ENCODE measurements at places on chromosomes 12 and 14. TPM values are rescaled to one million over a fixed set of nuclear protein-coding genes. Genes with fewer than 3 reads are reported as not detected.

DNA sequence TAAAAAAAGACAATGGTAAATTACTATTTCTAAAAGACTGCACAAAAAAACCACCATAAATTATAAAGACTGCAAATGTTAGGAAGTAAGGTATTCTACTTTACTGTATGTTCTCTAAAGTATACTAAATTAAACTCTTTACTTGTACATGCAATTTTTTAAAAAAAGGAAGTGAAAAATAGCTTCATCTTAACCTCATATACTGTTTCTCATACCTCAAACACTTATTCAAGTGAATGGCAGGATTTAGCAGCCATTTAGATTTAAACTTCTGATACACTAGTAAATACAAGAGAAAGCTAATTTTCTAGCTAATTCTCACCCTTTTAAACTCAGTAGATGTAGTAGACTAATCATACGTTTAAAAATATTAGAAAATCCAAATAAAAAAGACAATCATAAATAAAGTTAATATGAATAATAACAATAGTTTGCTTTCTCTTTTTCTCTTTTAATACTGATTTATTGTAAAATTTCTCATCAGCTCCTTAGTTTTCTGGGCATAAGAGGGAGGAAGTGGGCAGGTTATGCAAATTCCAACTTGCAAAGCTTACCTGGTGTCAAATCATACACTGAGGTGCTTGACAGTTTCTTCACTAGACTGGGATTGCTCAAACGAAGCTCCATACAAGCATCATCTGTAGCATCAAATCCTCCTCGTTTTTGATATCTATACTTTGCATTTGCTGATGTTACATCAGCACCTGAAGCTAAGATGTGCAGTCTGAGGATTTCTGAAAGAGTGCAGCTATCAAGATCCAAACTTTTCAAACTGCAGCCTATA lies 71.0 kb upstream of the CFL2 start:
- DNase-seq: no peak

GRCh38 chr14:21070610-21071224 lies 613 bp downstream of the ARHGEF40 start:
- DNase-seq: peak; percentile 77

The EIF5 gene
- 240 TPM for total RNA-seq

The CBLN3 gene
- total RNA-seq: 2.3 TPM

All from left ventricle myocardium superior (tissue), 1 donor.